Left lung (tissue), 14 donors: ENCODE measurements at places on chromosomes 5 and 9.

- DNase-seq, result no peak
These were observed 86.9 kb downstream of the PTPN3 start for GRCh38 chr9:109411069-109411761.

DNA sequence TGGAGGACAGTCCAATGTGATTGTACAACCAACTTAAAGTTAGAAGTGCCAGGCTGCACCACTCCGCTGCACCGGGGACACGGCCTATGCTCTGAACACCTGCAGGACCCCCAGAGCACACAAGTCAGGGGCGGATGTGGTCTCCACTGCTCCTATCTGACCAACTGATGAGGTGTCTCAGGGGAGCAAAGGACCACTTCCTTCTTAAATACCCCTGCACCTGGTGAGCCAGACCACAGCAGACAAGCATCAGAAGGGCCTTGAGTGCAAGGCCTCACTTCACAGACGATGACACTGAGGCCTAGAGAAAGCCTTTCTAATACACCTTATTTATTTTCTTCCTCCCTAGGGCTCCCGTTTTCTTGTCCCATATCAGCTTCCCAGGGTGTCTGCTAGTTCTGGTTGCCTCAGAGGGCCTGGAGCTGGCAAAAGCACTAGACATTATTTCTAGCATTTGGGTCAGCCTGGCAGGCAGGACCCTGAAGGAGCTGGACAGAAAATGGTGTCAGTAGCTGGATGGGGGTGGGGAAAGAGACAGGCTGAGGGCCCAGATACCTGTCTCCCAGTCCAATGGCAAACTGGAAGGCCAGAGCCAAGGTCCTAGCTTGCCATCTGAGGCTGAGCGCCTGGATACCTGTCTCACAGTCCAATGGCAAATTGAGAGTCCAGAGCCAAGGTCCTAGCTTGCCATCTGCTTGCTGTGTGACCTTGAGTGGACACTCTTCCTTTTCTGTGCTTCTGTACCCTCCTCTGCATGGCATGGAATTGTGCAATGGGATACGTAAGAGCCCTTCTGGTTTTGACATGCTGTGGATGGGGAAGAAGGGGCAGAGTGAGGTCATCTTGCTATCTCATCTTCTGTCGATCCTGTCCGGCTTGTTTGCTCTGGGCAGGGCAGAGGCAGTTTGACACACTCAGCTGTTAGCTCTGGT lies 9.0 kb downstream of the CCDC69 start:
- DNase-seq, result no peak

- DNase-seq, result no peak
These were observed 13.0 kb upstream of the ABLIM3 start for GRCh38 chr5:149128023-149128875.

GRCh38 chr5:93126634-93127033 lies 454.4 kb downstream of the NR2F1-AS1 start:
- DNase-seq, result no peak

DNA sequence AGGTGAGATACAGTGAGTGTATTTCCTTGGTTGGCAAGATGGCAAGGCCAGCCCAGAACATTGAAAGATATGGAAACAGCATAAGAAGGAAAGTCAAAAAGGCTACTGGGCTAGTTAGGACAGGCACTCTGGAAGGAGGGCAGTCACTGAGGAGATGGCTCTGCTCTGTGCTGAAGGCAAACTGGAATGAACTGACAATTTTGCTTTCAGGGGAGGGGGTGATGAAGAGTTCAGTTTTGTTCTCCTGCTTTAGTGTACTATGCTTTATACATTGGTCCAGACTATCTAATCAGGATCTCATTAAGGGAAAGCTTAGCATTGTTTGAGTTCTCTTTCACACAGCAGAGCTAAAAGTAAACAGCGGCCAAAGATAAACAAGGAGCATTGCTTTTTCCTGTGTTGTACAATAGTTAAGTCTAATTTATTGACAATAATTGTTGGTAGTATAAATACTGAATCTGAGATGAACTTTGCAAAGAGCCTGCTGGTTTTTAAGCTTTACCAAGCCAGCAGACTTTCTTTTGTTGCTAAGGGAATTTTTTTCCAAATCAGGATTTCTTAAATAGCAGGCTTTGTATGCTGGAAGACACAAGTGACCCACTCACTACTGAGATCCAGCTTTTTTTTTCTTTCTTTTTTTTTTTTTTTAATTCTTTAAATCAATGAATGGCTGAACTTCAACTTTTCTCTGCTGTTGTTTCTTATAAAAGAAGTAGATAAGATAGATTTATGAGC lies 355.5 kb downstream of the ARRDC3 start:
- no peak for DNase-seq

DNA sequence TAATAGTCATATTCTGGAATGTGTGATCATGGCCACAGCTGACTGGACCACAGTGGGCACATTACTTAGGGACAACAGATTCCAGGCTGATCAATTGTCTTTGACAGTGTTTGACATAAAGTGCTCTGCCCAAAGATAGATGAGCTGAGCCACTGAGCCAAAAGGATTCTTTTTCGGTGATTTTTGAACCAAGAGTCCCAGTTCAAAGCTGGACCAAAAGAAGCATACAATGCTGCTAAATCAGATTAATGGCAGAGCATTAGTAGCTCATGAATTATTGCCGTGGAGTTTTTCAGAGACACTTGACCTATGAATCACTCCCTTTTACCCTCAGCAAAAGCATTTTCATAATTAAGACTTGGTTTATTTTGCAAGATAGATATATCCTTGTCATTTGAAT lies 160.6 kb downstream of the IZUMO3 start:
- no peak for DNase-seq

GRCh38 chr5:58268268-58268667 lies 191.6 kb downstream of the PLK2 start:
- DNase-seq, result no peak

- no peak for DNase-seq
These were observed 103.9 kb upstream of the IFNE start for GRCh38 chr9:21585756-21586752.

DNA sequence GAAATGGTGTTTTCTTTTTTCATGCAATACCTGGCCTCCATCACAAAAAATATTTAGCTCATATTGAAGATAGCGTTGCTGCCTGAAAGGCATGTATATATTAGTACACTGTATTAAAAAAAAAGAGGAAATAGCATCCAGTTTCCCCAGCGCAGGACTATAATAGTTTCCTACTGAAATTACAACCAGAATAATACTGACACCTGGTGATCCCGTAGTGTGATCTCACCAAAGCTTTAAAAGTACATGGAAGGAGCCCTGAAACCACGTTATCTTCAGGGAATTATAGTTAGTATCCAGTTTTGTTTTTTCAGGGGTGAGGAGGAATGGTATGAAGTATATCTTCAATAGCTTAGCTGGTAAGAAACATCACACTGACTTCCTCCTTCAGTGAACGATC lies 264.9 kb downstream of the CD180 start:
- DNase-seq, result no peak

DNA sequence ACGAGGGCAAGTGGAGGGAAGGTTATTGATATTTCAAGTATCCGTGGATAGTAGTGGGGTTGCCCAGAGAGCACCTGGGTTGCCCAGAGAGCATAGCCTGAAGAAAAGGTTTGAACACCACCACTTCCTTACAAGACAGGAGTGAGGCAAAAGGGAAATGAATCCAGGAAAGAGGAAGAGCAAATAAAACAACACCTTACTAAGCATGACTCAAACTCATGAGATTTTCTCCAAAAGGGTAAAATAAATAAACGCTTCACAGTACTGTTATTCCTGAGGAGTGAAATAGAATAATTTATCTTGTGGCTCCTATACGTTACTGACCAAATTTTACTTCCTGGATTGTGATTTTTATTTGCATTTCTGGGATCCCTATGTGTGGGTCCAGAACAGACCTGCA lies 65.2 kb upstream of the PTPRD start:
- DNase-seq, result no peak
